ENCODE measurements at places on chromosomes 2 and 18. TPM values are rescaled to one million over a fixed set of nuclear protein-coding genes. Genes with fewer than 3 reads are reported as not detected.

Gene VSNL1
- total RNA-seq = 3.8 TPM

Gene XPO1
- 131 TPM for total RNA-seq

Gene RAB17
- 20.9 TPM for total RNA-seq

Gene PID1
- total RNA-seq = 0.45 TPM

Gene TNFAIP6
- 0.16 TPM for total RNA-seq

Gene MROH2A
- total RNA-seq = not detected

Gene DNAJC5G
- not detected for total RNA-seq

Gene CAB39
- 33.3 TPM for total RNA-seq

Gene SSB
- 70.6 TPM for total RNA-seq

Gene FBXO48
- 0.23 TPM for total RNA-seq

Gene CEBPZOS
- 18.8 TPM for total RNA-seq

Gene STPG4
- 0.15 TPM for total RNA-seq

Gene CNGA3
- not detected for total RNA-seq

Gene USP40
- total RNA-seq = 15.8 TPM

Gene TMEM247
- not detected for total RNA-seq

Gene MC4R
- total RNA-seq = 0.23 TPM

Gene DPP10
- not detected for total RNA-seq

Gene C1QL2
- total RNA-seq = not detected

Gene ST8SIA3
- total RNA-seq = not detected

Gene APCDD1
- not detected for total RNA-seq

Gene ANKRD62
- total RNA-seq = not detected

Gene SCYGR4
- total RNA-seq = not detected

Gene SANBR
- total RNA-seq = 3.2 TPM

Gene CCDC85A
- total RNA-seq = not detected

Gene AGXT
- total RNA-seq = not detected

Gene FMNL2
- 38.6 TPM for total RNA-seq

Gene WDCP
- 5.9 TPM for total RNA-seq

Gene LRP2
- 0.24 TPM for total RNA-seq

Gene RRM2
- 217 TPM for total RNA-seq

Gene FAM110C
- total RNA-seq = 0.30 TPM

Gene CCDC141
- under 0.01 TPM for total RNA-seq

Gene APOB
- not detected for total RNA-seq

Gene PAPOLG
- total RNA-seq = 6.7 TPM

Gene AFF3
- total RNA-seq = 2.0 TPM

Gene MALL
- not detected for total RNA-seq

Gene FAM117B
- total RNA-seq = 2.0 TPM

Gene FEV
- not detected for total RNA-seq

Gene SERPINB4
- total RNA-seq = not detected

Gene GPATCH11
- 6.9 TPM for total RNA-seq

Gene GREB1
- total RNA-seq = 0.53 TPM

Gene SERPINE2
- 1,306 TPM for total RNA-seq

Gene PSMA8
- not detected for total RNA-seq

Gene MRPL44
- 21.1 TPM for total RNA-seq

Gene ASXL2
- 13.3 TPM for total RNA-seq

Gene IL1R1
- 0.21 TPM for total RNA-seq
